ENCODE measurements at places on chromosomes 5 and 9.
A peak's percentile ranks its signal among the peaks of the same experiment; 100 is the strongest.

DNA sequence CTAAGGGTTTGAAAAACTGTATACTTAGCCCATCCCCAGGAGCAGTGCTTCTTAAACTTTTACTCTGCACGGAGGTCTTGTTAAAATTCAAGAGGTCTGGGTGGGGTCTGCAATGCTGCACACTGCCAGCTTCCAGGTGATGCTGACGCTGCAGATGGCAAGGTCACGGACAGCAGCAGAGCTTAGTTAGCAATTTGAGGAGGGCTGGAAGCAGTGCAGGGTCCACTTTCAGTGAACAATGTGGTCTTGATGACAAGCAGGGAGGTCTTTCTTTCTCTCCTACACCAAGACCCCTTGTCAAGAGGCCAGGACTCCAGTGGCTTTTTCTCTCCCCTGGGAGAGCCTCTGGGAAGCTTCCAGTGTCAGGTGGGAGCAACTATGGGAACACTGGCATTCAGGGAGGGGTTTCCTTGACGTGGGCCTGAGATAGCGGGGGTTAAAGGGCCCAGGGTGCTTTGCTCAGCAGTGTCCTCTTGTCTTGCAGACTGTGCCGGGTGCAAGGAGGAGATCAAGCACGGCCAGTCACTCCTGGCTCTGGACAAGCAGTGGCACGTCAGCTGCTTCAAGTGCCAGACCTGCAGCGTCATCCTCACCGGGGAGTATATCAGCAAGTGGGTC, 65.0 kb upstream of the AFAP1L1 start:
- DNase-seq = no peak

- DNase-seq = no peak
Observed at GRCh38 chr5:131593921-131594320, 41.1 kb downstream of the RAPGEF6 start.

GRCh38 chr9:33794560-33794959, 801 bp upstream of the PRSS3 start:
- no peak for DNase-seq

DNA sequence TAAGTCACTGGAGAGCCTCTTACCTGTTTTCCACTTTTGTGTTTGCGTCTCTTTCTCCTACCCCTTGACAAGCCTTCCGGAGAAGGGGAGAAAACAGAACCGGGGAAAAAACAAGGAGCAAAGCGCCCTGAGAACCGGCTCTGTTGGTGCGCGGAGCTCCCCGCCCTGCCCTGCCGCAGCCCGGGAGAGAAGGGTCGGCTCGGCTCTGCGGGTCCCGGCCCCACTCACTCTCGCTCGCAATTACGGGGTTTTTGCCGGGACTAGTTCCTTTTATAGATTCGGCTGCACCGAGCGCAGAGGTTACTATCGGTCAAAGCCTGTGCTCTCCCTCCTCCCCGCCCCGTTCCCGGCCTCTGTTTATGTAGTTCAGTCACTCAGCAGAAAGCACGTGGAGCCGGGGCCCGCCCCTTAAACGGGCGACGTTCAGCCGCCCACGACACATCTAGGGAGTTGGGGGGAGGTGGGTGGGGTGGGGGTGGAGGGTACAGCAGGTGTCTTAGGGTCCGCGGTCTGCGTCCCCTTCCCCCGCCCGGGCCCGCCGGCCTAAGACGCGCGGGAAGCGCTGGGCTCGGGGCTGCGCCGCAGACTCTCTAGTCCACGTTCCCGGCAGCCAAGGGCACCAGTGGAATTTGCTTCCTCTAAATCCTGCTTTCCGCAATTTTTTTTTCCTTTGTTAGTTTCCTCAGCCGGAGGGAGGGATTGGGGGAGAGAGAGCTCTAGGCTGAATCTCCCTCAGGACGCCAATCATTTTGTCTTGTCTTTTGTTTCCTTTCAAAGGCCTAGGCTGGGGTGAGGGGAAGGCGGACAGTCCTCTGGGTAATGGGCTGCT, at the start of gene ABCA1:
ABCA1 (minus strand) TSS at position 244 of the 829 bp plus-strand sequence. CDS start 24,476 bp downstream, outside the sequence.
- DNase-seq = peak; percentile 48

Measured in stimulated activated CD4-positive, alpha-beta T cell treated with anti-CD3 and anti-CD28 coated beads, Interleukin-15, amount 100 ng/mL, for 1 hour (primary cell).